ENCODE measurements at places on chromosomes 4 and X. TPM values are rescaled to one million over a fixed set of nuclear protein-coding genes. Genes with fewer than 3 reads are reported as not detected.

DNA sequence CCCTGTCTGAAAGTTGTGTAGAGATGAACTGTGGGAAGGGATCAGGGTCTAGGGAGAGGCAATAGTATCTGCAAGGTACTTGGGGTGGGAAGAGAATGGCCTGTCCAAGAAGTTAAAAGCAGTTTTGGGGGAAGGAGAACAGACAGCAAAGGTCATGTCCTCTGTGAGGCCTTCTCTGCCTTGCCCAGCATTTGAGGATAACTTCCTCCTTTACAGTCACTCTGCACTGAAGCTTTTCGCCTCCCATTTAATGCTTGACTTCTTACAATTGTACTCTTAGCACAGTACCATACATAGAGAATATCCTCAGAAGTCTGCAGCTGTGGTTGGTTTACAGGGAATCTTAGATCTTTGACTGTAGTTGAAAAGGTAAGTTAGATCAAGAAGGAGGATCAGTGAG lies 121.8 kb upstream of the AP1S2 start:
- no peak for DNase-seq

GRCh38 chrX:133815496-133815895 lies 169.9 kb downstream of the GPC3 start:
- DNase-seq: no peak

Gene FAM241A
- total RNA-seq: 3.9 TPM

Gene DCLK2
- 0.12 TPM for total RNA-seq

DNA sequence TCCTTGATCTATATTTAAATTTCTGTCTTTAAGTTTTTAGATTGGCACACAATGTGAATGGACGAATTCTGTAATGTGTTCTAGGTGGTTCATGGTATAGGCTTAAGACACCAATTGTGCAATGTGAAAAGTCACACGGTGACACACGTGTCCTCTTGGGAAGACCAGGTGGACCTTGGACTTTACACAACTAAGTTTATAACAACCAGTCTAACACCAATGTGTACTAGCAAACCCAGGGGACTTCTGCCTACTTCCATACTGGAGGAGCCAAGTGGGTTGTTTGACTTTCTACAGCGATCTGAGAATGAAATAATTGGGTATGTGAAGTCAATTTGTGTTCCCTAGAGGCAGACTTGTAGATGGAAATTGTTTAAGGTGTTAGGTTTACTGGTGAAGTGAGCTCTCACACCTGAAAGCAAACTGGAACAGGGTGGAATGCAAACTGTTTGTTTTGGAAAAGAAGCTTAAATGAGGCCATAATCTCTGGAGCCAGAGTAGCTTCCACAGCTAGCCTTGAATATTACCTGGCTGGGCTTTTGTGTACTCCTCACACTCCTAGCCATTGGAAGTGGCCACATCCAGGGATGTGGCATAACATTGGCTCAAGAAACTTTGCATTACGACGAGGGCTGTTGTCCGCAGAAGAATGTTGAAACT lies 45.9 kb upstream of the WDR1 start:
- DNase-seq: no peak

DNA sequence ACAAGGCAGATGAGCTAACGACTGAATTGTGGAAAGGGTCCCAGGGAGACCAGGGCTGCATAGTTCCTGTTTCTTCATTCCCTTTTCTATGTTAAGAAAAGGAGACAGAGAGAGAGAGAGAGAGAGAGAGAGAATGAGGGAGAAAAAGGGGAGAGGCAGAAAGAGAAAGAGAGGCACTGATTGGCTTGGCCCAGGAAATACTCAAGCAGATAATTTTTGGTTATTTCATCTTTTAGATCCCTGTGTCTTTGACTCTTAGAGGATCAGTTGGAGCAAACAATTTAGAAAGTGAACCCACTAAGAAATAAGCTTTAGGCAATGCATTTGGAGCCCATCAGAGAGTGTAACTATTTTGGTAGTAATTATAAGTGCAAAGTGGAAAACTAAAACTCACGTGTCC lies 103.4 kb downstream of the CEP44 start:
- no peak for DNase-seq

- DNase-seq: no peak
These were observed 49.1 kb downstream of the RASGEF1B start for GRCh38 chr4:81422595-81422994.

DNA sequence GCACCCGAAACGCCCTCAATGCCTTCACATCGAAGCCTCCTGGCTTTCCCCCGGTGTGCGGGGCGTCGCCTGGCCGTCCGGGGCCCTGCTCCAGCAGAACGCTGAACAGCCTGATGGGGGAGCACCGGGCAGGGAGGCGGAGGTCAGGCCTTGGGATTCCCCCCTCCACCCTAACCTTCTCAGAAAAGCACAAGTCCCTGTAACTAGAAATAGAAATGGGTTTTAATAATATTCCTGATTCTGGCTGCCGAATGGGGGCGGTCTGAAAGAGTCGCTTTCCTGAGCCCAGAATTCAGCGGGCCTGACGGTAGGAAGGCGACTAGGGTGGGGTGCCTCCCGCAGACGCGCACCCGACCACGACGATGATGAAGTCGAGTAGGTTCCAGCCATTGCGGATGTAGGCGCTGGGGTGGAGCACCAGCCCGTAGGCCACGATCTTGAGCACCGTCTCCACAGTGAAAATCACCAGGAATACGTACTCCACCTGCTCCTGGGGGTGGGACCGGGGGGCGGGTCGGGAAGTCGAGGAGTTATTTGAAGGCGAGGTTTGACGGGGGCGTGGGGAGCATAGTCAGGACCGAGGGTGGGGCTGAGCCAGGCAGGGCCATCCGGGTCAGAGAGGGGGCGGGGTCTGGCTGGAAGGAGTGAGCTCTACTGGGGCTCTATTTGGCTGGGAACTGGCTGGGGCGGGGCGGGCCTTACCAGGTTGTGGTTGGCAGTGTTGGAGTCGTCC lies 2.5 kb downstream of the CACNA1F start:
- DNase-seq: peak; percentile 51

DNA sequence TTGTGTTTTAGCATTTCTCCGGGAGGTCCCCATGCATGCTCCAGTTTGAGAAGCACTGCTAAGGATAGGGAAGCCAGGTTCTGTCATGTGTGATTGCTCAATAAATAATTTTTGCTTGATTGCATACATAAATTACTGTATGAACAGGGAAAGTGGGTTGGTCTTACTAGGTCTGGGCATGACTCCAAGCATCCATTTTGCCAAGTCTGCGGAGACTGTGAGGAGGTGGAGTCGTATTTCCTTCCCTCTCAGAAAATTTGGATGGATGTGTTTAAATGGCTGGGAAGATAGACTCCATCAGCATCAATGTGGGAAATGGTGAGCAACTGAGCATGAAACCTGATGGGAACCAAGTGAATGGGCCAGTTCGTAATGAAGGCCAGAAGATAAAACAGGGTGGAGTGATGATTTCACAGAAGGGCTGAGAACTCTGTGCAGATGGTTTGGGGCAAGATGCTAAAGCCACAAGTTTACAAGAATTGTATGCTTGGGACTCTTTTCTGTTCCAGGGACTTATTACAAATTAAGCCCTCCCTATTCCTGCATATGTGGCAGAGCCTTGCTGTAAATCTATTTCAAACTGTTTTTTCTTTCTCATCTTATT lies 84.1 kb downstream of the NHS start:
- no peak for DNase-seq

- peak; percentile 30 for DNase-seq
These were observed 19.1 kb upstream of the ZXDA start for GRCh38 chrX:57929373-57929772.

Gene YY2
- total RNA-seq: 0.67 TPM

Gene OPRPN
- not detected for total RNA-seq

GRCh38 chrX:12903646-12904045 lies 2.8 kb upstream of the TLR8 start:
- no peak for DNase-seq

DNA sequence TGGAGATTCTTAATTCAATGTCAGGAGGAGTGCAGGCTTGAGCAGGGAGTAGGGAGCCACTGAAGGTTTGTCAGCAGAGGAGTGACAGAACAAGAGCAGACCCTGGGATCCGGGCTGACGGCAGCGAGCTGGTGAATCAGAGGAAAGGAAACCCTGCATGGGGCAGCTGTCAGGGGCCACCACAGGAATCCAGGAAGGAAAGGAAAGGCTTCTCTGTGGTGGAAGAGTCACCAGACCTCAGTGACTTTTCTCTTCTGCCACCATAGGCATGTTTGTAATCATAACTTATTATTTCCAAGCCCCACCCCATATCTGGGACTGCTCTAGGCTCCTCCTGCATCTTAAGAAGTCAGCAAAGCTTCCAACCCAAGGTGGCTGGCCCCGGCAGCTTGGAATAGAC lies 150.9 kb downstream of the BCOR start:
- no peak for DNase-seq

GRCh38 chr4:91302120-91302519 lies 1001.6 kb upstream of the GRID2 start:
- DNase-seq: no peak

- no peak for DNase-seq
These were observed 167.1 kb downstream of the NHS start for GRCh38 chrX:17542123-17542522.

Gene PRICKLE3
- total RNA-seq: 7.3 TPM

- DNase-seq: no peak
These were observed at the start of gene MSL3 for GRCh38 chrX:11757719-11758399. Gene MSL3 (plus strand): TSS chrX:11758237. CDS start chrX:11758264, 27 bp downstream.

Gene BCOR
- 38.0 TPM for total RNA-seq

DNA sequence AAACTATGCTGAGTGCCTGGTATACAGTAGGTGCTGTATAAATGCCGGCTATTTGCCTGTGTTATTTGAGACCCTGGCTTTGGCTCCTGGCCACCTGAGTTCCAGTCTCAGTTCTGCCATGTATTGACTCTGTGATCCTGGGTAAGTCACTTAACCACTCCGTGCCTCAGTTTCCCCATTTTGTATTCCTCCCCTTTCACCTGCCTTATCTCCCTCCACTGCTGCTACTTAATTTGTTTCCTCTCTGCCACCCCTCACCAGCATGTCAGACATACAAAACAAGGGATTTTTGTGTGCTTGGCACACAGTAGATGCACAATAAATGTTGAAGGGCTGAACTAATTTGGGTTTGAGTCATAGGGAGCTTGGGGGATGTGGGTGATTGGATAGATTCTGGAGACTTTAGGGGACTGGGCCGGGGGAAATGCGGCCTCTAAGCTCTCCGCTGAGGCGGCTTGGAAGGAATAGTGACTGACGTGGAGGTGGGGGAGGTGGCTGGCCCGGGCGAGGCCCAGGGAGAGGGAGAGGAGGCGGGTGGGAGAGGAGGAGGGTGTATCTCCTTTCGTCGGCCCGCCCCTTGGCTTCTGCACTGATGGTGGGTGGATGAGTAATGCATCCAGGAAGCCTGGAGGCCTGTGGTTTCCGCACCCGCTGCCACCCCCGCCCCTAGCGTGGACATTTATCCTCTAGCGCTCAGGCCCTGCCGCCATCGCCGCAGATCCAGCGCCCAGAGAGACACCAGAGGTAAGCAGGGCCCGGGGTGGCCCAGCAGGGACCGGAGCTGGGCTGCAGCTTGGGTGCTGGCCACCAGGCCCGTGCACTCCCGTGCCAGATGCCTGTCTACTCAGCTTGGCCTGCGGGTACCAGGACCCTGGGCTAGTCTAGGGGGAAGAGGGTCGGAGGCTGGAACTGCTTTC lies at the start of gene TIMP1:
TSS of gene TIMP1 (plus strand) at position 706 of the 917 bp plus-strand sequence. CDS start 980 bp downstream, outside the sequence.
- DNase-seq: peak; percentile 85

GRCh38 chr4:144948009-144948408 lies 150.0 kb downstream of the ANAPC10 start:
- DNase-seq: no peak

DNA sequence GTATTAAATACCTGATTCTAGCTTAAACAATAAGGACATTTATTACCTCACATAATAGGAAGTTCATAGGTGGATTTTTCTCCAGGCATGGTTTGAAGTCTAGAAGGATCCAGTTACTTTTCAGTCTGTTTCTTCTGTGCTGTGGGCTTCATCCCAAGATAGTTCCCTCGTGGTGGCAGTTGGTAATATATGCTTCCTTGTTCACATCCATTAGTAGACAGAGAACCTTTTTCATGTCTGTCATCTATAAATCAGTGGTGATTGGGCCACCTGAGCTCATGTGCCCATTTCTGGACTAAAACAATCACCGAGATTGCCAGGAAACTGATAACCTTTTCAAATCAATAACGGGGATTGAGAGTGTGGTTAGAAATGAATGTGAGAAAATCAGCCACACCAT lies 97.7 kb downstream of the KDM6A start:
- no peak for DNase-seq

Gene TREX2
- 3.8 TPM for total RNA-seq

Gene RGN
- total RNA-seq: not detected

- DNase-seq: no peak
These were observed 84.0 kb upstream of the PPP2R3B start for GRCh38 chrX:470686-471085.

GRCh38 chrX:11445540-11445939 lies 152.3 kb downstream of the AMELX start:
- no peak for DNase-seq

GRCh38 chr4:173319696-173320095 lies 14.5 kb downstream of the HMGB2 start:
- no peak for DNase-seq

DNA sequence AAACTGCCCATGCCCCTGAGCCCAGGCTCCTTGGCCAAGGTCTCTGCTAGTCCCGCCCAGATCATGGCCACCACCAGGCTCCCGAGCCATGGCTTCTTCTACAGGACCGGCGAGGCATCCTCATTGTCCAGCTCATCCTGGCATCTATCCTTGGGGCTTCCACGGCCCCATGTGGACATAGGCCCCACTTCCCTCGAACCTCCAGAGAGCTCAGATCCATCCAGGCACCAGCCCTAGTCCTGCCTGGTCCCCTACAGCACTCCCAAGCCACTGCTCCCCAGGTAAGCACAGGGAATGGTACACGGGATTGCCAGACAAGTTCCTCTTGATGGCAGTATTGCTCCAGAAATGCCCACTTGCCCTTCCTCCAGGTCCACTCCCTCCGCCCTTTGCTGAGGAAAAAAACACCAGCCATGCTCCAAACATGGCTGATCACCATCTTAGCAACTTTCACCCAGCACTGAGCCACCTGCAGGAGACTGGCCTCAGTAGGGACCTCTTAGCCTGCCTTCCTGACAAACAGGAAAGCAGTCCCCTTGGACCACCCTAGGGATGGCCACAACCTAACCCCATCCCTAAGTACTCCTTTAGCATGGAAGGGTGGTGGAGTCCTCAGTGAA lies 272.1 kb upstream of the AGTR2 start:
- DNase-seq: no peak

GRCh38 chr4:3870567-3870962 lies 104.4 kb downstream of the ADRA2C start:
- DNase-seq: no peak

GRCh38 chr4:76556452-76556851 lies 121.4 kb downstream of the SHROOM3 start:
- DNase-seq: no peak

DNA sequence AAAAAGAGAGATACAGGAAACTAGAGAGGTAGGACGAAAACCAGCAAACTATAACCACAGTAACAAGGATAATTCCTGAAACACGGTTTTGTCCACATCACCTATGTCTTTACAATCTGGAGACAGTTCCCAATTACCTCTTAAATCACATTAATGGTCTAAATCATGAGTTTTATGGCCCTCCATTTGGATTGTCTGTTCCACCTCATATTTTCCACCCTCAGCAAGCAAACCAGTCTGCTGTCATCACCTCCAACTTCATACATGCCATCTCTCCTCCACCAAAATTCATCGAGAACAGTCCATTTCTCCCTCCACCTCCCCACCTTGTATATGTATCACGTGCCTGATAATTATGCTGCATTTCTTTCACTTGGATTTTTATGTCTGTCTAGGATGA lies 107.3 kb downstream of the SH3RF1 start:
- DNase-seq: no peak
